ENCODE measurements at places on chromosomes 3 and 15.

DNA sequence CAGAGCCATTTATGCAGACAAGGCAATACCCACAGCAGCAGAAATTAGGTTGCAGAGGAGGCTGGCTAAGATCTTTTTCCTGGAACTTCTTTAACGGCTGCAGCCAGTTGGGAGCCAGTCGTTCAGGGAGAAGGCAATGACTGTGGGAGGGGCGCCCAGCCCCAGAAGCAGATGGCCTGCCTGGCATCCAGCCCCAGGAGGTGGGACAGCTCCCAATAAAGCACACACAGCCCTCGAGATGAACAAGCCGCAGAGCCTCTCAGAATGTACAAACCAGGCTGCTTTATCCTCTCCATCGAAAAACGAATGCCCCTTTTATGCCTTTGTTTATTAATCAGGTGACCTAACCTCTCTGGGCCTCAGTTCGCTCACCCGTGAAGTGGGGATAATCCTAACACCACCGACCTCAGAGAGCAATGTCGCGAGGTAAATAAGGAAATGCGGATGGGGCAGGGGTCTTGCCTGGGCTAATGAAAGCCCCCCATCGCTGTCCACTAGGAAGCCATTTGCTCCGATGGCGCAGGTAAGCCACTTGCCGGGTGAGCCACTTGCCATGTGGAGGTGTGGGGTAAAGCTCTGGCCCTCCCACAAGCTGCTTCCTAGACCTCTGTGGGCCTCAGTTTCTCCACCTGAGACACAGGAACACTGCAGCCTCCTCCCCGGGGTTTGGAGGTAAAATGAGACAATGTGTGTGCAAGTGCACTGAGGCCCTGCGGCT lies 35.8 kb downstream of the MGLL start:
- no peak for DNase-seq

DNA sequence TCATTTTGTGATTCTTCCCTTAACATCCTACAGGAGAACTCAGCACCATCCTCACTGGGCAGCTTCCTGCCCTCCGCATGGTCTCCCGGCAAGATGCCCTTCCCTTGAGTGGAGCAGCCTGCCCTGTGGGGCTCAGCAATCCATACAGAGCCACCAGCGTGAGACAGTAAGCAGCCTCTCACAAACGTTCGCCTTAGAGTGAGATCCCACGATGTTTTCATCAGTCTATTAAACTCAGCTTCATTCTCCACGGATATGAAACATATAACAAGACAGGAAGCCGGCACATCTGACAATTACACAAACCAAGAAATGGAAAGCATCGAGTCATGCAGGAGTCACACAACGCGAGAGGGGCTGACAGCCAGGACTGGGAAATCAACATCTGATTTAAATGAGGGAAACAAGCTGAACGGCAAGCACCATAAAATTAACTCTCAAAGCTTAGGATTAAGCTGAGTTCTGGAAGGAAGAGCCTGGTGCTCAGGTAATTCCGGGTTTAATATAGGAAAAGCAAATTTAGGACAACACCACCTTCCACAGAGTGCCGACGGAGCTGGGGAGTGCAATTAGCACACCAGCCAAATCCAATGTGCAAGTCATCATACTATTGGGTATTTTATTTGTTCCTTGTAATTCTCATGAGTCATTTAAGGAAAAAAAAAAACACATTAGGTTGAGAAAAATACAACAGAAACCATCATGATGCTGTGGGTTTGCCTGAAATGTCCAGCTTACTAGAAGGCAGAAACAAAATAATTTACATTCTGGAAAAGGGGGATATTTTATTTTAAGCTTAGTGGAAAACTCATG lies 272.0 kb downstream of the OCA2 start:
- DNase-seq: no peak

GRCh38 chr3:48122504-48122903 lies 65.7 kb downstream of the CDC25A start:
- DNase-seq: no peak

DNA sequence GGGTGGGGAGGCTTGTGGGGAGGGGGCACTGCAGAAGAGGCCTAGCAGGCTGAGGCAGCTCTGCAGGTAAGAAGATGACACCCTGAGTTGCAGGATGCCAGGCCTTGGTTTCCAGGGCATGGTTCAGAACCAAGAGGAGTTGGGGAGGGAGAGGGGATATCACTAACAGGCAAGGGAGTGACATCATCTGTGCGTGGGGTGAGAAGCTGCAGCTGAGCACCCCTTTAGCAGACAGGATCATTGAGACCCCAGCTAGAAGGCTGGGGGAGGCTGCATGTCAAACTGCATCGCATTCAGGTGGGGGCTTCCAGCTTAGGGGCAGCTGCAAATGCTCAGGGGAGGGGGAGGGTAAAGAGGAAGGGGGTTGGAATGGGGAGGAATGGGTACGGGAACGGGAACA lies 23.0 kb downstream of the CACNA2D2 start:
- DNase-seq: no peak

GRCh38 chr3:115146032-115146417 lies 1.1 kb downstream of the ZBTB20 start:
- DNase-seq: no peak

DNA sequence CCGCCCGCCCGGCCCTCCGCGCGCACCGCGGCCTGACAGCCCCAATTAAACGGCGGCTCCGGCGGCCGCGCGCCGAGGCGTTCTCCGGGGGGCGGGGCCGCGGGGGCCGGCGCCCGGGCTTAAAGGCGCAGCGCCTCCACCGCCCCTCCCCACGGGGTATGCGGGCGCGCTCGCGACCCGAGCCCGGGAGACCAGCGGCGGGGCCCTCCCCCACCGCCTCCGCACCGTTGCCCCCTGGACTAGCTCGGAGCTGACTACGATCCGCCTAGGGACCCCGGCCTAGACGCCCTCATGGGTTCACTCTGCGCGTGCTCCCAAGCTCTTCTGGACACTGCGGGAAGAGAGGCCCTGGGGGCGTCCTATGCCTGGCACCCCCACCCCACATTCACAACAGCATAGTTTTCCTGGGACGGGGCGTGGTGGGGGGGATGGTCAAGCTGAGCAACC lies at the start of gene DUSP7:
Gene DUSP7 (minus strand): TSS at position 51 of the 447 bp plus-strand sequence. CDS start 205 bp downstream, outside the sequence.
- DNase-seq: peak; percentile 24

DNA sequence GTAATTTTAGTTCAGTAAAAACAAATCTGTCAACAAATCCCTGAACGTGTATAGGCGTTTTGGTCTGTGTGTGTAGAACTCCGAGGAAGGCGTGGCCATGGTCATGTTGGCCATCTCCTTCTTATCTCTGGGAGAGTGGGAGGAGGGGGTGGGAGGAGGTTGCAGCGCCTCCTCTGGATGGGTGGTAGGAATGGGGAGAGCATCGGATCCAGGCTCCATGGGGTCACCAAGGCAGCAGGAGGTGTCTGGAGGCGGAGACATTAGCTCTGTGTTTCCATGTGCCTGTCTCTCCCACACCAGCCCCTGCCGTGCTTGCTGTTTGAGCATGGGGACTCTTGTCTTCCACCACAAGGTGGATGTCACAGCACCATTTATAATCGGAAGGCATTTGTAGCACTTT lies 34.5 kb upstream of the TRPM1 start:
- no peak for DNase-seq

GRCh38 chr15:73965758-73966113 lies 26.4 kb downstream of the STOML1 start:
- DNase-seq: no peak

DNA sequence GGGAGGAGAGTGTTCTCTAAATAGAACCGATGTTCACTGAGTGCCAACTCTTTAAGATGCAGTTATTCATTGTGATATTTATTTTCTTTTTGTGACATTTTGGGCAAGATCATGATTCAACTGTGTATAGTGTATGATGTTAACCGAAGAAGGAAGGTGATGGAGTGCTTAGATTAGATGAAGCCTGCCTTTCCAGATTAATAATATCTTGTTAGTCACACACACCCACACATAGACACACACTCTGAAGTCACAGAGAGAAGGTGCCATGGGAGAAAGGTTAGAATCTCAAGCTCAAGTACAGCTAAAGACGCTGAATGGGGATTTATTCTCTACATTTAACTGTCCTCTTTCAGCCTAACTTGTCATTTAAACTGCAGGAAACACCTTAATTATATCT lies 77.0 kb downstream of the SLC9A9 start:
- no peak for DNase-seq

DNA sequence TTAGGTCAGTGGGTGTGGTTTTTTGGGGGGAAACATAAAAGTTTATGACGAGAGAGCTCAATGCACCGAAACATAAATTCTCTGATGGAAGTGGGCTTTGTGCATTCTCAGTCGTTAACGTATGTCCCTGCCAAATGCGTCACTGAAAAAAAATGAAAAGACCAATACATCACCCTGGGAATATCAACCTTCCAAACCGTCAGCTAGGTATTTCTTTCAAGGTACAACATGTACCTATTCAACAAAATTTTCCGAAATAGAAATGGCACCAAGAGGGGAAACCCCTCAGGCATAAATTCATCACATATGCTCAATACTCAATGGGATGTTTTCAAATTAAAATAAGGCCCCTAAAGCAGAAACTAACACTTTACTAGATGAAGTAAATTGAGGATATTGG lies 266.6 kb upstream of the SUCLG2 start:
- no peak for DNase-seq

- DNase-seq: no peak
Measured at GRCh38 chr3:62287392-62287927, 85.9 kb downstream of the FEZF2 start.

Data from stimulated activated CD8-positive, alpha-beta memory T cell treated with anti-CD3 and anti-CD28 coated beads, Interleukin-15, amount 100 ng/mL, for 1 hour (primary cell).